GM23248 (cell line): ENCODE measurements at places on chromosomes 3 and 15. TPM values are rescaled to one million over a fixed set of nuclear protein-coding genes. Genes with fewer than 3 reads are reported as not detected.

- no peak for DNase-seq
These were observed 18.2 kb downstream of the CRTAP start for GRCh38 chr3:33132019-33132360.

DNA sequence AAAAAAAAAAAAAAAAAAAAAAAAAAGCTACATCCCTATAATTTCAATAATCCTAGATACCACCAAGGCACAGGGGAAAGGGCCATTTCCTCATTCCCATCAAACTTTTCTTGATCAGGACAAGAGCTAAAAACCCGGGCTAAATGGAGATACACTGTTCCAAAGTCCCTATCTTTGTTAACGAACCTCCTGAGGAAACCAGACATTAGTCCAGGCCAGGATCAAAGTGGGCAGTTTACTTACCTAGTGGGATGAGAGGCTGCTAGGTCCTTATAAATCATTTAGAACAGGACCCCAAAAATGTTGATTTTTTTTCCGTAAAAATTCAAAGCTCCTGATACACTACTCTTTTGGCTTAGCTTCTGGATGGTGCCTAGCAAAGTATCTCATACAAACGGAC is 35.6 kb downstream of the UBR1 start:
- DNase-seq = no peak

- DNase-seq = no peak
These were observed 13.9 kb upstream of the LRRC15 start for GRCh38 chr3:194383276-194383940.

DNA sequence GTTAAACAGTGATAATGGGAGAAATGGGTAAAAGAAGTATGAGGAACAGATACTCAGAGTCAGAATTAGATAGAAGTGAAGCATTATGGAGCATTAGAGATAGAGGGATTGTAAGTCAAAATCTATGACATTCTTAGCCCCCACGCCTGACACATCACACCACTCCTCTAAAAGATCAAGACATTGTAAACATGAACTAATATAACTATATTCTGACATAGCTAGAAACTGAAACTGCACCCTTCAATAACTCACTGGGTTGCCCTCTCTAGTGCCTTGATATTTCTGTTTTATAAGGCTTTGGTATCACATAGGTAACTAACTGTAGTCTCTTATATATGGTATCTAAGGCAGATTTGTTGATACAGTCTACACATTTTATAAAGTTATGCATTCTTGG is 684.3 kb upstream of the DPPA4 start:
- DNase-seq = no peak

DNA sequence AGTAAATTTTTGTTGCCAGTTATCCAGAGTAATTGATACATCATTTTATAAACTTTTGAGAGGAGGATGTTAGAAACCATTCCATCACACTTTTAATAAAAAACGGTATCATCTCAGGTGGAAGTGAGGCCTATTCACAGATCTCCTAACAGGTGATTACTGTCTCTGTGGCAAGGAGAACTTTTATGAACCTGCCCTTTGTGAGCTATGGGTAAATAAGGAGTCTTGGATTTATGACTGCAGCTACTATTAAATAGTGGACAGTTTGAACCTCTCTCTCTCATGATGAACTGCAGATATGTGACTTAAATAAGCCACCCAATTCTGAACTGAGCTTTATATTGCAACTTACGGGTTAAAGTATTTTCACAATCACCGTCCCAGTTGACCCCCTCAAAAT is 45.7 kb downstream of the ZFAND6 start:
- DNase-seq = no peak

Gene FNDC3B
- total RNA-seq = 123 and 128 TPM in 2 replicates

Gene ATP10A
- total RNA-seq = 64.1 and 73.1 TPM in 2 replicates

Gene CACNA1D
- total RNA-seq = not detected in 2 replicates

Gene C2CD4A
- not detected in 2 replicates for total RNA-seq
